Aorta (tissue), 5 donors: ENCODE measurements at places on chromosomes 16 and 17. TPM values are rescaled to one million over a fixed set of nuclear protein-coding genes. Genes with fewer than 3 reads are reported as not detected.

PRKCB gene
- total RNA-seq: 6.3 TPM

MT1A gene
- 82.2 TPM for total RNA-seq

FOXN1 gene
- not detected for total RNA-seq

FAM222B gene
- 18.7 TPM for total RNA-seq

KIF18B gene
- 0.16 TPM for total RNA-seq

CRYM gene
- total RNA-seq: 0.30 TPM

MT1G gene
- total RNA-seq: 5.3 TPM

BOLA2B gene
- 52.1 TPM for total RNA-seq

TXNDC17 gene
- 41.4 TPM for total RNA-seq

VWA3A gene
- 0.18 TPM for total RNA-seq

ACD gene
- 21.9 TPM for total RNA-seq

SRCIN1 gene
- total RNA-seq: 0.84 TPM

ALDOC gene
- total RNA-seq: 27.1 TPM

HAS3 gene
- 0.68 TPM for total RNA-seq

PHF12 gene
- total RNA-seq: 30.5 TPM

CCDC154 gene
- 1.8 TPM for total RNA-seq

ZPBP2 gene
- total RNA-seq: not detected

CX3CL1 gene
- total RNA-seq: 47.5 TPM

KRT222 gene
- total RNA-seq: 4.5 TPM

SARM1 gene
- 14.5 TPM for total RNA-seq

ABAT gene
- total RNA-seq: 11.5 TPM

ERN1 gene
- 17.8 TPM for total RNA-seq

C17orf78 gene
- total RNA-seq: not detected

DDX5 gene
- total RNA-seq: 901 TPM

SP2 gene
- 18.0 TPM for total RNA-seq

HCRT gene
- not detected for total RNA-seq

CMTM2 gene
- not detected for total RNA-seq

KRTAP17-1 gene
- not detected for total RNA-seq

SLC16A11 gene
- 0.26 TPM for total RNA-seq

LLGL1 gene
- 18.9 TPM for total RNA-seq

SLC9A5 gene
- total RNA-seq: 1.7 TPM

MYLK3 gene
- 0.54 TPM for total RNA-seq

ZFP3 gene
- total RNA-seq: 6.0 TPM

NEUROD2 gene
- total RNA-seq: not detected

ASB16 gene
- total RNA-seq: 1.4 TPM

NF1 gene
- 74.5 TPM for total RNA-seq

RAB11FIP4 gene
- 2.6 TPM for total RNA-seq

PRSS21 gene
- total RNA-seq: not detected

CACNG5 gene
- not detected for total RNA-seq

TEDC2 gene
- total RNA-seq: 0.62 TPM

SLC16A13 gene
- 2.5 TPM for total RNA-seq
